ENCODE measurements at places on chromosomes 16 and 17. TPM values are rescaled to one million over a fixed set of nuclear protein-coding genes. Genes with fewer than 3 reads are reported as not detected.

The TPSD1 gene
- polyA plus RNA-seq = not detected

The ARHGDIG gene
- 2.6 TPM for polyA plus RNA-seq

The MT1F gene
- polyA plus RNA-seq = 49.5 TPM

The UBE2G1 gene
- 61.6 TPM for polyA plus RNA-seq

The RNF222 gene
- polyA plus RNA-seq = 0.04 TPM

The CSF3 gene
- not detected for polyA plus RNA-seq

The ESRP2 gene
- polyA plus RNA-seq = 23.1 TPM

- DNase-seq = no peak
Measured at GRCh38 chr17:41782142-41782541, 4.4 kb downstream of the JUP start.

GRCh38 chr17:57946798-57947358, 8.3 kb downstream of the CUEDC1 start:
- DNase-seq = no peak

GRCh38 chr16:67017421-67017750, 11.6 kb upstream of the CBFB start:
- no peak for DNase-seq

DNA sequence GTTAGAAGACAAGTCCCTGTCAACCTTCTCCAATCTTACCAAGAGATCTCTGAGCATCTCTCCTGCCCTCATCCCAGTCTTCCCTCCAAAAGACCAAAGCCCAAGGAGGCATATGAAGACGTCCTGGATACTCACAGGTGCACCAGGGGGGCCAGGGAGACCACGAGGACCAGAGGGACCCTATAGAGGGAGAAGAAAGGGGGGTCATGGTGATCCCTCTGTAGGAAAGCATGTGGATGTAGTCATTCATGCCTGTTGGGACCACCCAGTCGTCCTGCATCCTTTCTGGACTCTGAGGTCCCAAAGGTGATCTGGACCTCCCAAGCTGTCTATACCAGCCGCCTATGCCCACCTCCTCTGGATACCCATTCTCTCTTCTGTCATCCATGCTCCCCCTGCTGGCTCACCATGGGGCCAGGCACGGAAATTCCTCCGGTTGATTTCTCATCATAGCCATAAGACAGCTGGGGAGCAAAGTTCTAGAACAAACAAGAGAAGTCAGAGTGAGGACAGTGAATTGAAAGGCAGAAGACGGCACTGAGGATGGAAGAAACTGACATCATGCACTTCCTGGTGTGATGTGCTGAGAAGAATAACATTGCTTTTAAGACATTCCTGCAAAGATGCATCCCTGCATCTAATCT, 3.3 kb downstream of the COL1A1 start:
- no peak for DNase-seq

DNA sequence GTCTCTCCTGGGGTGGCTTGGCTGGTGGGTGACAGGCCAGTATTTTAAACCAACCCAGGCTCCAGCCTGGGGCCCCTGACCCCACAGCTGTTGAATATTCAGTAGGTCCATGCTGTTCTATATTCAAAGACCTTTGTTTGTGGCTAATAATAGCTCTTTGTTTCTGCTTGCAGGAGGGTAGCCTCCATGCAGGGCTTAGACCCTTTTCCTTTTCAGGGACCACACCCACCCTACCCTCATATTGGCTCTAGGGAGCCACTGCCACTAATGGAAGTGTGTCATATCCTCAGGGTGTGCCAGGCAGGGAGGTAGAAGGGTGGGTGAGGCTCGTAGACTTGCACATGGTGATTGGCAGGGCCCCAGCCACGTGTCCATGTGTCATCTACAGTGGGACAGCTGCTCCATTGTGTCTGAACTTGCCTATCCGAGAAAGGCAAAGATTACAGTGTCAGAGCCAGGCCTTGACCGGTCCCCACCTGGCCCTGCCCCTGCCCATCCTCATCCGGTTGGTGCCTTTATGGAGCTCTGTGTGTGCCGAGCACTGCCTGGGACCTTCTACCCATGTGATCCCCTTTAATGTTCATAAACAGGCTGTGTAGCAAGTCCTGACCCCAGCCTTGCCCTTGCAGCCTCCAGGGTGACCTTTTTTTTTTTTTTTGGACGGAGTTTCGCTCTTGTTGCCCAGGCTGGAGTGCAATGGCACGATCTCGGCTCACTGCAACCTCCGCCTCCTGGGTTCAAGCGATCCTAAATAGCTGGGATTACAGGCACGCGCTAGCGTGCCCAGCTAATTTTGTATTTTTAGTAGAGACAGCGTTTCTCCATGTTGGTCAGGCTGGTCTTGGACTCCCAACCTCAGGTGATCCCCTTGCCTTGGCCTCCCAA, 22.1 kb downstream of the TMC7 start:
- DNase-seq = no peak

DNA sequence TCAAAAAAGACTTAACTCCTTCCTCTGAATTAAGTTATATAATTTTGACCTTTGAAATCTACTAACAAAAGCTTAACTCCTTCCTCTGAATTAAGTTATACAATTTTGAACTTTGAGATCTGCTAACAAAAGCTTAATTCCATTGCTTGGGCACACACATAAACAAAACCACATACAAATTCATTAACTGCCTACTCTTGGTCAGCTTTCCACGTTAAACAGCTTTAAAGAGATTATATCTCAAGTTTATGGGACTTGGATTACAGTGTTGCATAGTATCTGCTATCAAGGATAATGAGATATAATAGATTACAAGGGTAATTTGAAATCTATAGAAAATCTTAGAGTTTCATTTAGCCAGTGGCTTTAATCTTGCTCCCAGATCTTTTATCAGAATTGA, 23.5 kb downstream of the COX10 start:
- DNase-seq = no peak

DNA sequence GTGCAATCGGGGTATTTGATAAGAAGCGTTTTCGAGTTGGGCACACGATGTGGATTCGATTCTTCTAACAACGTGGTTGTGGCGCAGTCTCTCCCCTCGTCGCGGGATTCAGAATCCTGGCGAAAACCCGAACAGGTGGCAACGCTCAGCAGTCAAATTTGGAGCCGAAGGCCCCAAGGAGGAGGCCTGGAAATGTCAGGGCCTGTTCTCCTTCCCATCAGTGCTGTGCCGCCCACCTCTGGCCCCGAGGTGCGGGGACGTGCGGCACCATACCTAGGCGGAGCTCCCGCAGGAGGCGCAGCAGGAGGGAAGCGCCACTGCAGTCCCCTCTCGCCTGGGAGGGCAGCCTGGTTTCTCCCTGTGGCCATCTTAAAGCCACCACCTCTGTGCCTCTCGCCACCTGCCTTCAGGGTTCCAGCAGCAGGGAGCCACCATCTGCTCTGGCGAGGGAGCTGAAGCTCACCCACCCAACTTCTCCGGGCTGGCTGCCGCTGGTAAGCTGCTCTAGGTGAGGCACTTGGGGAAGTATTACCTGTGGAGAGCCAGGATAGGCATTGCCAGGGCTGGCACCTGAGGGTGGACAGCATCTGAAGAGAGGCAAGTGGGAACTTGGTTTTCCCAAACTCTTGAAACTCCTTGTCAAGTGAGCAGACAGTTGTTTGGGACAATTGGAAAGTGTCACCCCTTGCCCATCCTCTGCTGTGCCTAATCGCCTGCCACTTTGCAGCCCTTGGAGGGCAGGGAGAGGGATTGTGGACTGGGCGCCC, 2.6 kb upstream of the AATF start:
- DNase-seq = no peak
